Activated CD4-positive, alpha-beta T cell treated with anti-CD3 and anti-CD28 coated beads for 24 hours (primary cell): ENCODE measurements at places on chromosomes 6 and 20.

DNA sequence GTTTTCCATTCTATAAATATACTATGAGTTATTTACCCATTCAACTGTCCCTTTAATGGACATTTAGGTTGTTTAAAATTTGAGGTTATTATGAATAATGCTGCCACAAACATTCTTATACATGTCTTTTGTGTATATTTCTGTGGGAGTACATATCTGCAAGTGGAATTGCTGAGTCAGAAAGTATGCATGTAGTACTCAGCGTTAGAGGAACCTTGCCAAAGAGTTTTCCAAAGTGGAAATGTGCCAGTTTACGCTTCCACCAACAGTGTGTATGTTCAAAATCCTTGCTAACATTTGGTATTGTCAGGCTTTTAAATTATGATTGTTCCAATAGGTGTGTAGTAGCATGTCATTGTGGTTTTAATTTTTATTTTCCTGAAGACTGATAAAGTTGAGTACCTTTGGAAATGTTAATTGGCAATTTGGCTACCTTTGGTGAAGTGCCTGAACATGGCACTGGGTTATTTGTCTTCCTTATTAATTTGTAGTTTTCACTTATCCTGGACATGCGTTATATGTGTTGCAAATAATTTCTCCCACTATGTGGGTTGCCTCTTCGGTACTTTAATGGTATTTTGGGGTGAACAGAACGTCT, 341.2 kb downstream of the CD83 start:
- no peak for DNase-seq

- DNase-seq: no peak
Measured at GRCh38 chr6:151101816-151102694, 137.7 kb upstream of the AKAP12 start.

DNA sequence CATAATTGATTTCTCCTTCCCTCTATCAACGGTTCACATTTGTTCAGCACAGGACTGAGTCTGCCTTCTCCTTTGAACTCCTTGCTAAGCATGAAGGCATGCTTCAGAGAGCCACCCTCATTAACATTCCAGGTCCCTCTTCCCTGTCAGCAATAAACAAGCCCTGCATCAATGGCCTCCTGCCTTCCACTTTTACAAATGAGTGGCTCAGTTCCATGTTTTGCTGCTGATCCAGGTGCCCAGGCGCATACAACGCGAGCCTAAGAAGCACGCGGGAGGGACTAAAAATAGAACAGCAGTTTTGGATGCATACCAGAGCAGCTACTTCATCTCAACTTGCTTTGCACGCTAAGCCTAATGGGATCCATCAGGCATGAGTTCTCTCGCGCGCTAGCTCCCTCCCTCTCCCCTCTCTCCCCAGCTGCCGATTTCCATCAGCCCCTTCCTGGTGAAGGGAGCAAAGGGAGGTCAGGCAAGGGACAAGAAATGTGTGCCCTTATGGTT, 53.4 kb downstream of the TRAF3IP2 start:
- DNase-seq: no peak

- no peak for DNase-seq
Measured at GRCh38 chr6:34810017-34810882, 18.4 kb downstream of the BLTP3A start.

DNA sequence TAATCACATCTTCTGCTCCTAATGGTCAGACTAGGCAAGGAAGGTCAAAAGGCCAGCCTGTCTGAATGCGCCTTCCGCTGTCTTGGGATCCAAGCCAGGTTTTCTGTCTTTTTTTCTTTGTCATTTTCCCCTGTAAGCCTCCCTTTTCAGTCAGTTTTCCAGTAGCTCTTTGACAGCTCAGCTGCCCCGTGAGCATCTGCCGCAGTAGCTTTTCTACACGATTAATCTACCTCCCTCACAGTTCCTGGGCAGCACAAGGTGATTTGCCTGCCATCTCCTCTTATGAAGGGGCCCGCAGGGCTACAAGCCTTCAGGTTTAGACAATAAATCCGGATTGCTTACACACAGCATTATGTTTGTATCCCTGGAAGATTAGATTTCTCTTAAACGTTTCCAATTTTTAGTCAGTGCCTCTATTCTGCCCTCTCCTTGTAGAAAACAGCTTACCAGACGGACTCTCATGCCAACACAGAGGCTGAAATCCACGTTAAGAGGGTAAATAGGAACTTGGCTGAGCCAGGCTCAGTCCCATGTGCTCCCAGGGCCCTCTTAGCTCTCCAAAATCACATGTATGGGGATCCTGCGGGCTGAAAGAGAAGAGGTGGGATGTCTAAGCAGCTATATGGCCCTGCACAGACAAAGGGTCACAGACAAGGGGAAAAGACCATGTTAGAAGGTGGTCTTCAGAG, 77.2 kb downstream of the LY86 start:
- no peak for DNase-seq

GRCh38 chr6:53524455-53524815, 20.5 kb downstream of the GCLC start:
- no peak for DNase-seq

- DNase-seq: no peak
Measured at GRCh38 chr6:140462453-140463311, 1088.2 kb upstream of the CITED2 start.

DNA sequence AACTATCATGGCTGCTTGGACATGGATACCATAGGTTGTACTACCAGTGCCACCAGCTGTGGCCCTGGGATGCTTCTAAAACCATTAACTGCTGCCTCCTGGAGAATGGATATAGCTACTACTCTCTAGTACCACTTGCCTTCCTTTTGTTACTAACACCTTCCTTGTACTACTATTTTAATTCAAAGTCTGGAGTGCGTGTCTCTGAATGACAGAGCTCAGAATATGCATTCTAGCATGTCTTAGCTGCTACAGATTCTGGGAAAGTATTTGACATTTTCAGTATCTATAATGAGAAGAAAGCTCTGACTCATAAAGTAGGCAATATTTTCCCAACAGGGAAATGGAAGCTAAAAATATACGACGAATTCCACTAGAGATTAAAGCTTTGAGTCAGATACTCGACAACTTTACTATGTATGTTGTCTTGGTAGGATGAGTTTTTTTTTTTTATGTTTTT, 112.3 kb downstream of the PFDN4 start:
- no peak for DNase-seq

GRCh38 chr20:41175201-41175651, 37.9 kb downstream of the PLCG1 start:
- no peak for DNase-seq

DNA sequence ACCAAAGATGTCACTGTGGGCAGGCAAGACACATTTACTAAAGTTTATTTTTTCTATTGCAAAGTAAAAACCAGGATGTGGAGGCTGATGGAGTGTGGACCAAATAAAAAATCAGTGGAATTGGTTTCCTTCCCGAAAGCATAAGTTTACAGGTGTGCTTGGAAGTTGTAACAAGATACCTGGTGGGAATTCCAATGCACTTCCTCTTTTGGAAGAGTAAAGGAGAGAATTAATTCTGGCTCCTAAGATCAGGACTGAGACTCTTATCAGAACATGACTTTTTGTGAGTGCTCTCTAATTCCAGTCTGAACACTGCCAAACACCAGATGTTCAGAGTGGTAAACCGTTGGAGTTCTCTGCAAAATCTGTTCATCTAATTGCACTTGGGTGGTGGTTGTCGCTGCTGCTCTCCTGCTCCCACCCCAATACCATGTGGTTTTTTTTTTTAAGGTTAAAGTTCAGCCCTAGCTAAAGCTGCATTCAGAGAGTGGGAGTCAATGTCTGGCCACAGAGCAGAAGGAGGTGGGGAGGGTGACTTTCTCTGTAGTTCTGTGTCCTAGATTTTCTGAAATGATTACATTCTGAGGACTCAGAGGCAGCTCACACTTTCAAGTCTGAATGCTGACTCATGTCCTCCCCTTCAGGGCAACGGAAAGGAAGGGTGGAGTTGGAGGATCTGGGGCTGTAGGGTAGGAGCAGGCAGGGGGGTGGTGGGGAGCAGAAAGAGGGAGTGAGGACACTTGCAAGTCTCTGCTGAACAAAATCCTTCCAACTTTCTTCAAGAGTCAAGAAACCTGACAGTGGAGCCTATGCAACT, 275.8 kb upstream of the PRDM1 start:
- DNase-seq: peak; percentile 27

DNA sequence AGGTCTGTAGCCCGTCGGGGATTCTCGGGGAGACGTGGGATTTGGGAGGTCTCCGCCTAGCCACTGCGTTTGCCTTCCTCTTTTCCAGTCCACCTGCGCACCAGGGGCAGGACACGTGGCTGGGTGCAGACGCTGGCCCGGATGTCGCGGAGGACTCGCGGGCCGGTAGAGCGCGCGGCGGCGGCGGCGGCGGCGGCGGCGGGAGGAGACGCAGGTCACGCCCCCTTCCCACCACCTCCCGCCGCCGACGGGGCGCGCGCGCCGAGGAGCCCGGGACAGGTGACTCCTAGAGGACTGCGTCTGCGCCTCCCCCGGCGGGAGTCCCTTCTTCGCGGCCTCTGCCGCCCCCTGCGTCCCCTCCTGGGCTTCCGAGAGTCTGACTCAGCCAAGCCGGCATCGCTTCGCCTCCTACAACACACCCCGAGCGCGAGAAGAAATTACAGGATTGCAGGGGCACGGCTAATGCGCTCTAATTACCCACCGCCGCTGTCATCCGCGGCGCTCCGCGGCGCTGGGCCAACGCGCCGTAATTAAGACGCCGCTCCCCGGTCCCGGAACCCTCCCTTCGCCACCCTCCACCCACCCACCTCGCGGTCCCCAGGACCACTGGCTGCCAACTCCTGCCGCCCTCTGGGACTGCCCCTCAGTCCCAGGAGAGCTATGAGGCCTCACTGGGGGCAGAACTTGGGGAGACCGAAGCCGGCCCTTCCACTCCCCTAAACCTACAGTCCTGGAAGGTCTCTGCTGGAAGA, 124.5 kb downstream of the MRPL14 start:
- DNase-seq: peak; percentile 51

GRCh38 chr6:21808045-21808470, 214.5 kb downstream of the SOX4 start:
- no peak for DNase-seq

GRCh38 chr6:18154507-18155149, at the start of gene TPMT:
Gene TPMT, minus strand, starts transcription at chr6:18155077. Its CDS starts 5,950 bp downstream, at chr6:18149127.
- DNase-seq: no peak

DNA sequence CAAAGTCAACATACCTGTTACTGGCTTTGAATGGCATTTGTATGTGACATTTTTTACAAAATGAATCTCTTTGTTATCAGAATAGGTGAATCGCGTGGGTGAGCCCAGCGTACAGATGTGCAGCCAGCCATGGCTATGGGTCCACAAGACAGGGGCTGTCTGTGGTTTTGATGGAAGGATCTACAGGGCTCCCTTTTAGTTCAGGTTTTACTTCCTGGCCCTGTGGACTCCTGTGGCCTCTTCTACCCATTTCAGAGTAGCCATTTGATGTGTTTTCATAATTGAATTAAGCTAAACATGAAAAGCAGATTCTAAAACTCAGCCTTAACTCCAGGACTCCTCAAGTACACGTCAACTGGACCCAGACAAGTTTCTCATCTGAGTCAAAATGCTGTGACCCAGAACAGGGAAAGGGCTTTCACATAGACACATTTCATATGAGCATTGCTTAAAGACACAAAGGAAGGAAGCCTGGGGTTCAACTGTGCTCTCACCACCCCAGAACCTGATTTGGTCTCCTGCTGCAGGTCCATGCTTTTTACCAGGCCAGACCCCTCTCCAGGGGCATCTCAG, 105.3 kb upstream of the NAA20 start:
- no peak for DNase-seq

- DNase-seq: no peak
Measured at GRCh38 chr20:47809161-47809960, 24.1 kb upstream of the SULF2 start.

GRCh38 chr20:5945963-5946362, 4.4 kb downstream of the TRMT6 start:
- no peak for DNase-seq

- no peak for DNase-seq
Measured at GRCh38 chr6:119542037-119542436, 192.5 kb upstream of the MAN1A1 start.

GRCh38 chr6:33278392-33278741, 1.4 kb downstream of the B3GALT4 start:
- no peak for DNase-seq

- no peak for DNase-seq
Measured at GRCh38 chr20:9590189-9590588, 75.8 kb downstream of the LAMP5 start.

GRCh38 chr6:24480705-24481104, 8.7 kb downstream of the GPLD1 start:
- no peak for DNase-seq

GRCh38 chr6:1729750-1730140, 120.0 kb downstream of the FOXC1 start:
- DNase-seq: no peak

DNA sequence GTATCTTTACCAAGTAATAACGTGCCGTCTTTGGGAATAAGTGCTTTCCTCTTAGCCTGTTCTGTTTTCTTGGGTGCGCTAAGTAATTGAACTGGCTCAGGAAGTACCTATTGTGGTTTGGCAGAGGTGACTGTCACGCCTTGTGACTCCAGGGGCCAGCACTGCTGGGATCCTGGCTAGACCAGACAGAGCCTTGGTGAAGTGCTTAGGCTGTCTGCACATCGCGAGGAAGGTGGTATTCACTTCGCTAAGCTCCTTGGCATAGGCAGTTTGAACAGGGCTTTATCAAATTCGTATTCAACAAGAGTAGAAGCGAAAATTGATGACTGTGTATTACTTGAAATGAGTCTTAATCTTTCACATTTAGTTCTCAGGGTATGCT, 17.6 kb downstream of the PRDM1 start:
- no peak for DNase-seq

GRCh38 chr20:38061109-38061508, 27.6 kb downstream of the RPRD1B start:
- DNase-seq: no peak

DNA sequence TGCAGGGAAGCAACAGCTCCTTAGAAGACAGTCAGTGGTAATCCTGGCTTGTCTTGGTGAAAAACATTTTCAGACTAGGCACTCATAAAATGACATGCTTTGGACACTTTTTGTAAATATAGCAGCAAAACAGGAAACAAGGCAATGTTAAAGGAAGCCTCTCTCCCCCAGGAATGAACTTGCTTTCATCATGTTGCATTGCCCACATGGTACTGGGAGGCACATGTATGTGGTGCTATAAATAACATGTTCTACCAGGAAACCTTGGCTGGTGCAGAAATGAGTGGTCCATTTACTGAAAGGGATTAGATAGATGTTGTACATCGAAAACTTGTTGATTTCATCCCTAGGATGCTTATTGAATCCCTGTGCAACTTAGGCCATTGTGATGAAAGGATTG, 121.4 kb upstream of the RREB1 start:
- no peak for DNase-seq

GRCh38 chr6:96196633-96197032, 180.9 kb downstream of the FUT9 start:
- no peak for DNase-seq

- DNase-seq: no peak
Measured at GRCh38 chr6:53086302-53086701, 21.1 kb downstream of the FBXO9 start.

GRCh38 chr6:34695729-34696188, 808 bp downstream of the ILRUN start:
- DNase-seq: no peak

GRCh38 chr6:24927985-24928745, 7.6 kb downstream of the RIPOR2 start:
- no peak for DNase-seq
